ENCODE measurements at places on chromosomes 6 and 20. TPM values are rescaled to one million over a fixed set of nuclear protein-coding genes. Genes with fewer than 3 reads are reported as not detected.

- H3K4me3 ChIP-seq, result no peak overlapping the region
- H3K27me3 ChIP-seq, result no peaks in the 10 kb centered on the region
- peaks cover 46% of the 10 kb centered on the region for H3K4me1 ChIP-seq
- no peak for DNase-seq
- no peaks in the 10 kb centered on the region for H3K36me3 ChIP-seq
Observed at GRCh38 chr20:50293284-50294139, 102.9 kb downstream of the CEBPB start.

GRCh38 chr6:37381579-37381978, 27.8 kb downstream of the RNF8 start:
- no peaks in the 10 kb centered on the region for H3K27me3 ChIP-seq
- H3K4me1 ChIP-seq, result no peaks in the 10 kb centered on the region
- peaks cover 24% of the 10 kb centered on the region for H3K36me3 ChIP-seq
- DNase-seq, result peak; percentile 47

- H3K4me1 ChIP-seq, result no peaks in the 10 kb centered on the region
Observed at GRCh38 chr6:8814440-8815000, 379.2 kb upstream of the SLC35B3 start.

Gene LGSN
- total RNA-seq, result 0.09 TPM
